ENCODE measurements at places on chromosomes 2 and 18.

GRCh38 chr18:46623541-46623940 is 33.5 kb downstream of the LOXHD1 start:
- DNase-seq = no peak

GRCh38 chr2:236161531-236161930 is 6.7 kb downstream of the GBX2 start:
- no peak for DNase-seq

GRCh38 chr2:7976206-7976605 is 705.6 kb upstream of the ID2 start:
- no peak for DNase-seq

- no peak for DNase-seq
Observed at GRCh38 chr2:158464426-158465281, 7.9 kb downstream of the PKP4 start.
